ENCODE measurements at places on chromosomes 16 and 17.

DNA sequence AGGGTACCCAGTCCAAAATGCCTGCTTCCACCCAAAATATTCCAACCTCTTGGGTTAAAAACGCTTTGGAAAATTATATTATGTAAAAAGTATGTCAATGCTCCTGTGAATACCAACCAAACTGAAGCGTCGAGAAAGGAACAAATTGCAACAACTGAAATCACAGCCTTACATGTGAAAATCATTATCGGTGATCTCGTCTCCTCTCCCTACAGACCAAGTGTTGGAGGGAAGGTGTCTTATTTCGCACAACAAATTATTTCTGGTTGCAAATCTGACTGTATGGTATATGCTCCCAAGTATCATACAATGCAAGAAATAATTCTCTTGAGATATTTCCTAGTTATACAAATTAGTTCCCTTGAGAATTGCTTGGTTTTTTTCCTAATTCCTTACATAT is 89.3 kb upstream of the CDYL2 start:
- DNase-seq: no peak

DNA sequence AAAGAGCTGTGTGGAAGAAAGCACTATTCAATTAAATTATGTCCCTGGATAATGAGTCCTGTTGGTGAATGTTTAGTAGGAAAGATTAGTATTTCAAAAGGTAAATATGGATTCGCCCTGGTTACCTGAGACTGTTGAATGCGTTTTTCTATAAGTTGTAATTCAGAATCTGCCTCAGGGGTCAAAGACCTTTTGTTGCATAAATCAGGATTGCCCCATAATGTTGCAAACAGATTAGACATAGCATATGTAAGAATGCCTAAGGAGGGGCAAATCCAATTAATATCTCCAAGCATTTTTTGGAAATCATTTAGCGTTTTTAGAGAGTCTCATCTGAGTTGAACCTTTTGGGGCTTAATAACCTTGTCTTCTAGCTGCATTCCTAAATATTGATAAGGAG is 70.1 kb upstream of the ARL4D start:
- no peak for DNase-seq

- DNase-seq: no peak
These were observed 245.0 kb downstream of the CPPED1 start for GRCh38 chr16:12558641-12559040.

GRCh38 chr17:499951-500461 is 147.4 kb upstream of the RPH3AL start:
- DNase-seq: no peak

GRCh38 chr16:10658943-10659342 is 35.8 kb downstream of the TEKT5 start:
- DNase-seq: no peak

DNA sequence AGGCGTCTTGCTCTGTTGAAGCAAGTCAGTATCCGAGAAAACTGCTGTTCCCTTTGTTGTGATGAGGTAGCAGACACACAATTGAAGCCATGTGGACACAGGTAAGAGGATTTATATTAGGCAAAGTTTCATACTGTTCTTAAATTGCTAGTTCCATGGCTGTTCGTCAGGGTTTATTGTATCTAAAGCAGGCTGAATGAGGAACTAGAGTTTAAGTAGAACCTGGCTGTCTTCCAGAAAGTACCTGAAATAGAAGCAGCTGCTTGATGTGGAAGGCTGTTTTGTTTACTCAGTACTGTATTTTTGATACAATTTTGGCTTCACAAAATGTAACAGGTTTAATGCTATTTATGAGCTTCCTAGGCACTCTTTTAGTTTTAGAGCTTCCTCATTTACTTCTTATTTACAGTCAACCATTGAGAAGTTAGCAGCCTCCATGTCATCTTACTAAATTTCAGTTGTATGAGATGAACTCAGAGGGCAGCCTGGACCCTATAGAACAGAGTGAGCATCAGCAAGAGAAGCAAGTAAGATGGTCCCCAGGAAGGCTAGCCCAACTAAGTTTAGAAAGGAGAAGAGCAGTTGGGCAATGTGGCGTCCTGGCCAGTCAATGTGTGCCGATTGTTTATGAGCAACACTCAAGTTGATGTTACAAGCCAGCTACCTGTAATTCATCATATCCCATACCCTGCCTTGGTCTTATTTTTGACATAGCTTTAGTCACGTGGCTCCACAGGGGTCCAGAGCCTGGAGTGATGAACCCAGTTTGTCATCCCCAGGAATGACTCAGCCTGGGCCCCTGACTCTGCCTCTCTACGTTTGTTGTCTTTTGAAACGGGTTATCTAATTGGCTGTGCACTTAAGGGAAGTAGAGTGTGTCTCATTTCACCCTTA is 9.7 kb upstream of the ARL2BP start:
- no peak for DNase-seq

DNA sequence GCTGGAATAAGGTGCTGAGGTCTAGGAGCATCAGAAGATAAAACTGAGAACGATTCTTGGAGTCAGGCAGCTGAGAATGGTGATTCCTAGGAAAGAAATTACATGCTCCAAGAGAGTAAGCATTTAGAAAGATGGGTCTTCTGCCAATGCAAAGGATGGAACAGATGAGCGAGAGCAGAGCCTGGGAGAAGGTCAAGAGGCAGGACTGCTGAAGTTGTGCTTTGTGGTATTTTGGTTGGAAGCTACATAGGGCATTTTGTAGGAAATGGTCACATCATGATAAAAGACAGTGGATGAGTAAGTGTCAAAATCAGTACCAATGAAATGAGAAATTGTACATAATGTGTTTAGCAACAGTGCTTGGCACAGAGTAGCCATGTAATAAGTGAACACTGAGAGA is 1.4 kb upstream of the CRYM start:
- no peak for DNase-seq

DNA sequence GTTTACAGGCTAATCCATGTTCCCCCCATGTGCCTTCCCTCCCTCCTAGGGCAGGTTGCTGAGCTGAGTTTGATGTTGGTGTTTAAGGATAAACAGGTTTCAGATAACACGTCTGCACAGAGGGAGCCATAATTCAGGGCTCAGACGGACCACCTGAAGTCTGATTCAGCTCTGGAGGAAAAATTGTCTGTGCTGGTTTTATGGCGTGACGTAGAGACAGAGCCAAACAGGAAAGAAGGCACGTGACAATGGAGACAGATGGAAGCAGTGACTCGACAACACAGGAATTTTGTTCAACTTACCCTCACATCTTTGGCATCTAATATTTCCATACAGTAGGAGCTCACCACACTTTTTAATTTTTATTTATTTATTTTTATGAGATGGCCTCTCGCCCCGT is 10.7 kb upstream of the USP10 start:
- DNase-seq: no peak
